MV-4-11 (cell line): ENCODE measurements at places on chromosomes 7 and 10.
A peak's percentile ranks its signal among the peaks of the same experiment; 100 is the strongest.

DNA sequence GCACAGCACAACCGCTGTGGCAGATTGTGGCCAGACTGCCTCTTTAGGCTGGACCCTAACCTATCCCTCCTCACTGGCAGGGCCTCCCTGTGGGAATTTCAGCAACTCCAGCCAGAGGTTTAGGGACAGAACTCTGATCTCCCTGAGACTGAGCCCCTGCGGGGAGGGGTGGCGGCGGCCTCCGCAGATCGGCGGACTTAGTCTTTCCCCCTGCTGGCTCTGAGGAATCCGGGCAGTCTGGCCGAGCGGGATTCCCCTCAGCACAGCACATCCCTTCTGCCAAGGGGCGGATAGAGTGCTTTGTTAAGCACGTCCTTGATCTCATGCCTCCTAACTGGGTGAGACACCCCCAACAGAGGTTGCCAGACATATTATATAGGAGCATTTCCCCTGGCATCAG, 224.2 kb upstream of the NPY start:
- DNase-seq = no peak

GRCh38 chr7:87058744-87059524, 520 bp downstream of the ELAPOR2 start:
- no peak for DNase-seq

DNA sequence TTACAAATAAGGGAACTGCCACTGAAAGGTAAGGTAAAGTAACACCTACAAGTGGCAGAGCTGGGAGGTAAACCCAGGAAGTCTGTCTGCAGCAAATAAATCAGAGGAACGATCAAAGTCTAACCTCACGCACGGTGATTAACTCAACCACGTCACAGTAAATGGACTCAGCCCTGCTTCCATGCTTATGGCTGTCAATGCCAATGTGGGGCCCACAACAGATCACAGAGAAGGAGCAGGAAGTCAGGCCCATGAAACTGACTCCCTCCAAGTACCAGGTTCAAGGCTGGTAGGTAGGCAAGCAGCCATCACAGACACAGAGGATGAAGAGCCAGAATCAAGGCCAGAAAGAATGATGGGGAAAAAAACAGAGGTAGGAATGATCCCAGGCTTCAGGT, 38.0 kb upstream of the ACSL5 start:
- no peak for DNase-seq

DNA sequence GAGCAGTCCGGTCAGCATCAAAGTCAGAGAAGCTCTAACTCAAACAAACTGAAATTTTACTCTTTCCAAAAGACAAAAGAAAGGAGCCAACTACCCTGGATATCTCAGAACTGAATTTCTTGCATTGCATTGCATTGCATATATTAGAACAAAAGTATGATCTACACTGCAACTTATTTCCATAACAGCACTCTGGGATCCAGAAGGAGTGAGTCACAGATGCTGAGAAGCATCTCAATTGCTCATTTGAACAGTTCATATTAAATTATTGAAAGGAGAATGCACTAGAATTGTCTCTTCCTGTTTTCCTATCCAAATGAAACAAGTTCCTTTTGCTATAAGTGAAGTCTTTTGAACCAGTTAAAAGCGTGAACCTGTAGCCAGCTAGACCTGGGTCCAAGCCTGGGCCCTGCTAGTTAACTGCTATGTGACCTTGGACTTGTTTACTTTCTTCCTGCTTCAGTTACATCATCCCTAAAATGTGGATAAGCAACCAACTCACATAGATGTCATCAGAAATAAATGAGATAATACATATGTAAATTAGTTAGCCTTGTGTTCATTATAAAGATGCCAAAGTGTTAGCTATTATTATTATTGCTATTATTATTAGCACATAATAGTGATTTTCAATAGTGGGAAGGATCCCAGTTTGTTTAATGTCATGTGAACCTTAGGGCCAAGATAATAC, 184.1 kb downstream of the CREB5 start:
- DNase-seq = no peak

GRCh38 chr7:22128528-22128920, 182.8 kb upstream of the CDCA7L start:
- DNase-seq = no peak

- no peak for DNase-seq
Observed at GRCh38 chr10:5887029-5887428, 2.7 kb downstream of the ANKRD16 start.

DNA sequence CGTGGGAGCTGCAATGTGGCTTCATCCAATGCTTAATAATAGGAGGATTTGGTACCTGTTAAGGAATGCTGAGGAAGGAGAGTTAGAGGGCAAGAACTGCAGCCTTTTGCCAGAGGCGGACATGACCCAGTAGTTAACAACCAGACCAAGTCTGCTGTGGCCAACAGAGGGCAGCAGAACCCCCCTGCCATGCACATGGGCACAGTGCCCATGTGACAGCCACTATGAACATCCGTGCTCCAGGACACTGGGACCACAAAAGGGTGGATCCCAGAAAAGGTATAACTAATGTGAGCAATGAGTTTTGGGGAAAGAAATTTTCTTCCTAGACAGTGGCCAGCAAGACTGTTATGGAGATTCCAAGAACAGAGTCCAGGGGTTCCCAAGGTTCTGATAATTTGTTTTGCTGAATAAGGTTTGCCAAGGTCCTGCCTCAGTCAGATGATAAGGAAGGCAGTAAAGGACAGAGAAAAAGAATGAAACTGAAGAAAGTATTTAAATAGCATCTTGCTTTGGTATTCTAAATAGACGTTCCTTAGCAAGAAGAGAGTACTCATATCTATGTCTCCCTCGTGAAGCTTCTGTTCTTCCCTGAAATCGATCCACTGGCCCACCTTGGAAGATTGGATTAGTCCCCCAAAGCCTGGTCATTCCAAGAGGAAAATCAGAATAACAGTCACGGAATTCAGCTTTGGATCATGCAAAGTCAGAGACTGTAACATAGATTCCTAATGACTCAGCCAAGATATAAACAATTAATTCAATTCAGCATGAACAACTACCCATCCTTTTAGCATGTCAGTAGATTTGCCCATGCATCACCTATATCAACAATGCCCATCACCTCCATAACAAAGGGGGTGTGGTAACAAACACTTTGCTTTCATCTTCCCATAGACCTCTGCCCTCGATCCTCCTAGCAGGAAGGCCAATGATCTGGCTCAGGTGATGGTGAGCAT, 56.0 kb downstream of the LGI1 start:
- peak; percentile 47 for DNase-seq

- DNase-seq = no peak
Observed at GRCh38 chr7:71697400-71697799, 565.5 kb downstream of the GALNT17 start.

DNA sequence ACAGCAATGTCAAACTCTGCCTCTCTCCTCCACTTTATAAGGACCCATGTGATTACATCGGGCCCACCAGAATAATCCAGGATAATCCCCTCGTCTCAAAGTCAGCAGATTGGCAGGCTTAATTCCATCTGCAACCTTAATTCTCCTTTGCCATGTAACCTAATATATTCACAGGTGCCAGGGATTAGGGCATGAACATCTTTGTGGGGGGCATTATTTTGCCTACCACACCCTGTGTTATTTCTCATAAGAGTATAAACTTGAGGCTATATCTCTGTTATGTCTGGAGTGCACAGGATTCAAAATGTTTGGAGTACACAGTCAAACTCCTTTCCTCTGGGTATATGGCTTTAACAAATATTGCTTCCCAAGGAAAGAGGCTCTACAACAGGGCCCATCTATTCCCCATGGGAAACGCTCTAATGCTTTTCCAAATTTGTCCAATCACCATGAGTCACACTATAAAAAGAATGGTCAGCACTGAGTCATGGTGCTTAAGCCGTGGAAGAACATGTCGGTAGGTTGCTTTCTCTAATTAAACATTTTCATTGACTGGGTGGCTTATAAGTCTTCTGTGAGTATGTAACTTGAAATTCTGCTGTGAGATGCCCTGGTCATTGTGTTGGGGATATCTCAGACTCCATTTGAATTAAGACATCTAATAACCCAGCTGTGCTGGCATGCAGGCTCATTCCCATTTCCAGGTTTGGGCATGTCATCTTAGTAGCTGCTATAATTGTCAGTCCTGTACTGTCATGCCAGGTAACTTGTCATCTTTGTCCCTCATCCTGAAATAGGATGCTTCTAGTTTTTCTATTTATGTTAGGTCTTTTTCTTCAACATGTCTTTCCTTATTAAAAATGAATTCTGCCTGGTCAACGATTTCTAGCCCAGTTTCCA, 11.5 kb upstream of the AKR1B10 start:
- no peak for DNase-seq

- DNase-seq = peak; percentile 70
Observed at GRCh38 chr10:3781468-3782145, 3.4 kb downstream of the KLF6 start.

GRCh38 chr7:18623389-18623788, 127.8 kb downstream of the HDAC9 start:
- DNase-seq = no peak

GRCh38 chr7:85471307-85471706, 284.5 kb upstream of the SEMA3D start:
- DNase-seq = peak; percentile 65

DNA sequence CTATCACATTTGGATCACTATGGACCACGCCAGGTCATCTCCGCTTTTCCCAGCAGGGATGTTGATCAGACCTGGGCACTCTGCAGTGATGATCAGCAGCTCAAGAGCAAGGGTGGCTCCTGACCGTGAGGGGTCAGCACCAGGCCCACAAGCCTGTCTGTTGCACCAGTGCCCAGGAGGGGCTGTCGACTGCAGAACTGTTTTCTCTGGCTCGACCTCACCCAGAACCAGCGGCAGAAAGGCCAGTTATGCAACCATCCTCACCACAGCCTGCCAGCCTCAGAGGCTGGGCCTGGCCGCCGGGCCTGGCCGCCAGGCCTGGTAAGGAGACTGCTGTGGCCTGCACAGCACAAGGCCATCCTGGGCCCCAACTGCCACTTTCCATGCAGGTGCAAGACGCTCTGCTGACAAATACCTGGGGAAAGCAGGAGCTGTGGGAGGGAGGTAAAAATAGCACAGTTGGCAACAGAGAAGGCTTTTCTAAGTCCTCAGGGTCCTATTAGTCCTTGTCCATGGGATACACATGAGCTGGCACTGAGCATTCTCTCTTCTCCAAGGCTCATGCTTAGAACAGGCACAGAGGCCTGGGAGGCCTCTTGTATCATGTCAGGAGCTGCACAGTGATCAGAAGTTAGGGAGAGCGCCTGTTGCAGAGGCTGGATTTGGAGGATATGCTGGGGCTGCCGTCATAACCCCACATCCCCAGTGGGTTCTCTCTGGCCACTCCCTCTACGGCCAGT, 17.5 kb downstream of the KCNMA1 start:
- peak; percentile 69 for DNase-seq
